ENCODE measurements at places on chromosomes 1 and 21. TPM values are rescaled to one million over a fixed set of nuclear protein-coding genes. Genes with fewer than 3 reads are reported as not detected.

DNA sequence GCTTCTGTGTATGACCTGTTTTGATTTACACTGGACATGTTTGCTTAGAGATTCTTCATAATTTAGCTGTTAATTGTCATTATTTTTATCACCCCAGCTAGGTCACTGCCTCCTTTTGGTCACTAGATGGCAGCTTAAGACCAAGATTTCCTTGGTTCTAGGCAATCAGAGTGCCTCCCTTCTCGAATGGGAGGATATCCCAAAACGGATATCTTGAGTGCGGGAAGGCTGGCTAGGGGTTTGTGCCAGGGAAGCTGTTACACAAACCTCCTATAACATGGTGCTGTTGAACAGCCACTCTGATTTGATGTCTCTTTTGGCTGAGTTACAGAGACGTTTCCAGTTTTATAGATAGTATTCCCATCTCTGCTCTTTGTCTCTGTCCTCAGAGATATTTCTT is 283.5 kb downstream of the S1PR1 start:
- no peak for DNase-seq

GRCh38 chr1:100879422-100879821 is 15.2 kb downstream of the EXTL2 start:
- DNase-seq = no peak

LEMD1 gene
- not detected for total RNA-seq

ADORA3 gene
- not detected for total RNA-seq

DNA sequence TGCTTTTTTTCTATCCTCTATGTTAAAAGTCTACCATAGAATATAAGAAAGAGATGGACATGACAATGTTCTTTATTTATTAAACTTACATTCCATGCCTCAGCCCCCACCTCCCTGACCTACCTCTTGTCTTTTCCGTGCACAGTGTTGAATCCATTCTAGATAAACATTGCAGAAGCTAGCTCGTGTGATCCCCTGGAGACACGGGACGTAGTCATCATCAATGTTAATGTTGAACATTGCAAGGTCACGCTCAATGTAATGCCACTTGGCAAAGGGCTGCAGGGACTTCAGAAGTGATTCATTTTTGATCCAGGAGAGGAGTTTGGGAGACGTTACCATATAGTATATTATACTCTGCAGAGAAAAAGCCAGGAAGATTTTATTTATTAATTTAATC is 66.4 kb downstream of the NTPCR start:
- no peak for DNase-seq
